ENCODE measurements at places on chromosomes 2 and 18.

DNA sequence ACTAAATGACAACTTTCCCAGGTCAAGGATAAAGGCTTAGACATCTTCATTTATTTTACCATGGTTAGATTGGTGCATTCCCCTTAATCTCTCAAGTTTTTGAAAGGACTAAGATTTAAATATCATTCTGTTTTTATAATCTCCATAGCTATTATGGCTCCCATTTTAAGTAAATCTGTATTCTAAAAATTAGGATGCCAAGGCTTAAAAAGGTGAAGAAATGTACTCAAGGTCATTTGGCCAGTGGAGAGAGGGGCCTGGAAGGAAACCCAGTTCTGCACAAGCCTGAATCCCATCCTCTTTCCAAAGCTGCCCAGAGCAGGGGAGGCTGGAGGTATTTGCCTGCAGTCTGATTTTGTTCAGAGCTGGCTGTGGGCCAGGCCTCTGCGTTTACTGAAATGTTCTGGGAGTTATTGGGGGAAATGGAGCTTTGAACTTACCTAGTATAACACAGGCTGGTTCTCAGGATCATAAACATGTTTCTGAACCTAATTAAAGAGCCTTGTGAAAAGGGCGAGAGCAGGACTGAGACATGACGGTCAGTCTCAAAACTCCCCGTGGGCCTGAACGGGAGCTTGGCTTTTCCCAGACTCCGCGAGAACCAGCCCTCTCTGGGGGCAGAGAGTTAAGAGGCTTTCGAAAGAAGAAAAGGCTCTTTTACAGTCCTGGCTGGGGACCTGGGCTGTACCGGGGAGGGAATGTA is 85.6 kb downstream of the DDX1 start:
- no peak for DNase-seq

GRCh38 chr18:35158728-35159450 is 81.9 kb upstream of the ZNF397 start:
- DNase-seq: no peak

GRCh38 chr2:238879621-238880377 is 31.9 kb downstream of the TWIST2 start:
- no peak for DNase-seq

DNA sequence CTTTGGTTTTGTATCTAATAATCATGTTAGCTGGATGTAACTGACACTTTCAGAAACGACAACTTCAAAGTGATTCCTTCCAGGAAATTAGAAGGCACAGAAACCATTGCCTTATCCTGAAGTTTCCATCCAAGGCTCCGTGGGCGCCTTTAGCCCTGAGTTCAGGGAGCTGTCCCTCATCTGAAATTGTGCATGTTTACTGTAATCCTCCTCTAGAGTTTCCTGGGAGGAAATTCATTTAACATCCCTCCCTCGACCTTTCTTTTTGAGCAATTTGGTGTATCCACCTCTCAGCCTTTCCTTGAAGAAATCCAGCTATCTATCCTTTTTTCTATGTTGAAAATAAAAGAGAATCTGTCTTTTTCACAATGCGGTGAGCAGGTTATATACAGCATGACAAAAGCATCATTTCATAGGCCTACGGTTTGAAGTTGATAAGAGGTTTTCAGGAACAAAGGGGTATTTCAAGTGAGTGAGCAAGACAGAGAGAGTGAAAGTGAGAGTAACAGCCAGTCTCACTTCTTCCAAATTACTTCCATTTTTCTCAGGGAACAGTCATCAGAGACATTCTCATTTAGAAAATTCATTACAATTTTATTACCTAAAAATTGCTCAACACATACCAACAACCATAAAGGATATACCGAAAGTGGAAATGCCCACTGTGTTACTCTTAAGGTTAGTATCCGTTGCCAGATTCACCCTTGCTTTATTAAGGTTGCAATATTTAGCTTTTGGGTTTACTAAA is 167.3 kb downstream of the MREG start:
- DNase-seq: no peak

GRCh38 chr2:158049129-158049855 is 52.4 kb upstream of the UPP2 start:
- no peak for DNase-seq

GRCh38 chr2:192827735-192828134 is 633.0 kb upstream of the TMEFF2 start:
- no peak for DNase-seq
